ENCODE measurements at places on chromosomes 3 and 15. TPM values are rescaled to one million over a fixed set of nuclear protein-coding genes. Genes with fewer than 3 reads are reported as not detected.

GRCh38 chr3:40267937-40268724, 41.4 kb upstream of the EIF1B start:
- H3K27ac ChIP-seq: no peak overlapping the region
- no peak overlapping the region for H3K4me3 ChIP-seq
- H3K36me3 ChIP-seq: no peaks in the 10 kb centered on the region
- peaks cover 2% of the 10 kb centered on the region for H3K4me1 ChIP-seq

- H3K4me3 ChIP-seq: no peak overlapping the region
- no peaks in the 10 kb centered on the region for H3K27me3 ChIP-seq
- DNase-seq: no peak
Measured at GRCh38 chr15:43889042-43889441, 62.2 kb downstream of the WDR76 start.

DNA sequence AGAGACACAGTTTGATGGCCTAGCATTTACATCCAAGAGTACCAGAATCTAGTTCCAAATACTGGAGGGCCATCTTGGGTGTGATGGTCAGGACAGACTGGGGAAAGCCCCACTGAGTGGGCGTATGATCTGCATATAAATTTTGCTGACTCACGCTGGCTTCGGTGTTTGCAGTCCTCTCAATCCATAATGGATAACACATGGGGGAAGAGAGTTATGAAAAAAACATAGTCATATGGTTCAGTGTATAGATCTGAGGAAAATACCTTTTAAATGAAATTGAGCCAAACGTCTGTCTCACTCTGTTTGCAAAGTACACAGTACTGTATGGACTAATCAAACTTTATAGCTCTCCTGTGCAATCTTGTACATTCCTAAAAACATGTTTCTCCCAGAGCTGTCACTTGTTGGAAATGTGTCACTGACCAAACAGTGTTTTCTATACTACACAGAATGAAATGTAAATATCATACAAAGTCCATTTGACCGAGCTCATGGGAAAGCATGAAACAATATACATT, 125.3 kb upstream of the THBS1 start:
- no peak overlapping the region for H3K4me3 ChIP-seq
- peaks cover 15% of the 10 kb centered on the region for H3K4me1 ChIP-seq

DNA sequence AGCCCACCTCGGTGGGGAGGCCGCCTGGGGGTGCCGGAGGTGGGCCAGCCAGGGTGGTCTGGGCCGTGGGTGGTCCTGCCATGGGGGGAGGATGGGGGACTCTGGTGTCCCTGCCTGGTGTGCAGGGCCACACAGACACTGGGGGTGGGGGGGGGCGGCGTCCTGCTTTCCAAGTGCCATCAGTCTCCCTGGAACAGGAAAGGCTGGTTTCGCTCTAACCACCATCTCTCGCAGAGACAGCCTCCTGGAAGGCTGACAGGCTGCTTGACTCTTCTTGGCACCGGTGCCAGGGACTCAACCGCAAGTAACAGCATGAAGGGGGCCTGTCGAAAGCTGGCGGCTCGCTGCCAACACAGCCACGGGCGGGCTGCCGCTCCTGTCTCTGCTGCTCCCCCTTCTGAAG, 40.3 kb downstream of the RGMA start:
- H3K36me3 ChIP-seq: peaks cover 30% of the 10 kb centered on the region
- no peak for DNase-seq
- H3K27me3 ChIP-seq: no peaks in the 10 kb centered on the region
- no peaks in the 10 kb centered on the region for H3K4me1 ChIP-seq
- H3K27ac ChIP-seq: no peak overlapping the region

- no peak overlapping the region for H3K4me3 ChIP-seq
- DNase-seq: peak; percentile 69
- H3K27ac ChIP-seq: no peak overlapping the region
- no peaks in the 10 kb centered on the region for H3K27me3 ChIP-seq
Measured at GRCh38 chr15:47196048-47196447, 521.3 kb upstream of the SEMA6D start.

GRCh38 chr3:185696039-185696438, 109.9 kb downstream of the SENP2 start:
- no peaks in the 10 kb centered on the region for H3K27me3 ChIP-seq
- H3K27ac ChIP-seq: no peak overlapping the region
- H3K36me3 ChIP-seq: no peaks in the 10 kb centered on the region
- DNase-seq: no peak
- H3K4me1 ChIP-seq: peaks cover 9% of the 10 kb centered on the region

GRCh38 chr3:108190346-108190745, 31.9 kb downstream of the IFT57 start:
- no peak overlapping the region for H3K4me3 ChIP-seq
- H3K27ac ChIP-seq: no peak overlapping the region
- peaks cover 37% of the 10 kb centered on the region for H3K36me3 ChIP-seq
- no peaks in the 10 kb centered on the region for H3K27me3 ChIP-seq

GRCh38 chr3:166013073-166013679, 176.0 kb upstream of the BCHE start:
- DNase-seq: no peak
- no peaks in the 10 kb centered on the region for H3K4me1 ChIP-seq
- no peak overlapping the region for H3K27ac ChIP-seq
- H3K36me3 ChIP-seq: no peaks in the 10 kb centered on the region
- H3K4me3 ChIP-seq: no peak overlapping the region

The EPHA3 gene
- 5.6 TPM for total RNA-seq

The LOXL1 gene
- 21.9 TPM for total RNA-seq

The C15orf62 gene
- 0.12 TPM for total RNA-seq

The CYP8B1 gene
- not detected for total RNA-seq

The ITIH3 gene
- 0.77 TPM for total RNA-seq

The ZNF662 gene
- total RNA-seq: 5.3 TPM

The TGM5 gene
- not detected for total RNA-seq

The GHSR gene
- not detected for total RNA-seq

Measured in heart left ventricle (tissue), 16 donors.